ENCODE measurements at places on chromosomes 2 and 18. TPM values are rescaled to one million over a fixed set of nuclear protein-coding genes. Genes with fewer than 3 reads are reported as not detected.

DNA sequence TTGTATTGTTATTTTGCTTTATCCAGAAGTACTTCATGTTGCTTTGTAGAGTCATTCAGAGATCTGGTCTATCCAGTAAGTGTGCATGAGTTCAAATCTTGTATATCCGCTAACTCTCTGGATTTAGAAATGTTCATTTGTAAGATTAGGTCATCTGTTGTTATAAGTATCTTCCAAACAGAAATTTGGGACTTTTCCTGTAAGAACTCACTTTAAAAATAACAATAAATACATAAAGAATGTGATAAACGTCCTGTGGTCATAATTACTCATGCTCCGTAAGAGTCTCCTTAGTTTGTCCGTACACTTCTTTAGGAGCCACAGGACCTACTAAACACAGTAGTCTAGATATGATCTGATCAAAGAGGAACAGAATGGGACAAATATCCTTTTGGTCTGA is 699.9 kb upstream of the SLC8A1 start:
- no peaks in the 10 kb centered on the region for H3K36me3 ChIP-seq
- no peak overlapping the region for H3K4me3 ChIP-seq
- no peak overlapping the region for H3K27ac ChIP-seq
- no peaks in the 10 kb centered on the region for H3K27me3 ChIP-seq

SMCHD1 gene
- 26.6 TPM for total RNA-seq

DOCK10 gene
- total RNA-seq: 1.6 TPM

GRCh38 chr18:11989966-11990380 is 8.7 kb downstream of the IMPA2 start:
- H3K27ac ChIP-seq: peak overlapping the region; percentile 86
- H3K36me3 ChIP-seq: peaks cover 4% of the 10 kb centered on the region
- DNase-seq: no peak
- H3K27me3 ChIP-seq: no peaks in the 10 kb centered on the region
- peaks cover 74% of the 10 kb centered on the region for H3K4me1 ChIP-seq

DNA sequence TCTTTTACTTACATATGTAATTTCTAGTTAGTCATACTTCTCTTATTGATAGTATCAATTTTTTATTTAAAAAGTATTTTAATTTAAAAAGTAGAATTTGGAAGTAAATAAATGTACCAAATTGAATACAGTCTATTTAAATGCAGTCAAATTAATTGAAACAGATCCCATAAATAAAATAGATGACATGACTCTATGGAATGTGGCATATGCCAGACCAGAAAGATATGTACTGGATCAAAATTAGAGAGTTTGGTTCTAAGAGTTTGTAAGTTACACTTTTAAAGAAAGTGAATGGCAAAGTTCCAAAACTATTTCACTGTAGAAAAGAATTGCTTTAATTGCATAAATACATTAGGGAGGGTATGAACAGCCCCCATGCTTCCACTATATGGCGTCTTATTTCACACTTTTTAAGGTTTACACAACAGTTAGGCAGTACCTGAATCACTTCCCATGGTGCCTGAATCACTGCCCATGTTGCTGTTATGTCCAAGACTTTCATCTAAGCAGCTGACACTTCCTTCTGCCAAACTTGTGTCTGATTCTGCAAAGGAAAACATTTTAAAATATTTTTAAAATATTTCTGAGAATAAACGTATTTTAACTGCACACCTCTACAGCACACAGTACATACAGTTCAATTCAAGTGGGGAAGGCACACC is 25.2 kb downstream of the IFIH1 start:
- peaks cover 3% of the 10 kb centered on the region for H3K36me3 ChIP-seq
- H3K4me1 ChIP-seq: no peaks in the 10 kb centered on the region
- H3K4me3 ChIP-seq: no peak overlapping the region

- H3K4me3 ChIP-seq: no peak overlapping the region
- H3K4me1 ChIP-seq: no peaks in the 10 kb centered on the region
- no peaks in the 10 kb centered on the region for H3K27me3 ChIP-seq
- no peak for DNase-seq
Measured at GRCh38 chr18:32922951-32923430, 150.2 kb upstream of the KLHL14 start.

ITPRIPL1 gene
- 0.47 TPM for total RNA-seq

GRCh38 chr2:100391735-100392515 is 25.5 kb downstream of the CHST10 start:
- no peak overlapping the region for H3K27ac ChIP-seq
- no peaks in the 10 kb centered on the region for H3K27me3 ChIP-seq
- H3K4me3 ChIP-seq: no peak overlapping the region
- peaks cover 44% of the 10 kb centered on the region for H3K36me3 ChIP-seq
- H3K4me1 ChIP-seq: no peaks in the 10 kb centered on the region

DNA sequence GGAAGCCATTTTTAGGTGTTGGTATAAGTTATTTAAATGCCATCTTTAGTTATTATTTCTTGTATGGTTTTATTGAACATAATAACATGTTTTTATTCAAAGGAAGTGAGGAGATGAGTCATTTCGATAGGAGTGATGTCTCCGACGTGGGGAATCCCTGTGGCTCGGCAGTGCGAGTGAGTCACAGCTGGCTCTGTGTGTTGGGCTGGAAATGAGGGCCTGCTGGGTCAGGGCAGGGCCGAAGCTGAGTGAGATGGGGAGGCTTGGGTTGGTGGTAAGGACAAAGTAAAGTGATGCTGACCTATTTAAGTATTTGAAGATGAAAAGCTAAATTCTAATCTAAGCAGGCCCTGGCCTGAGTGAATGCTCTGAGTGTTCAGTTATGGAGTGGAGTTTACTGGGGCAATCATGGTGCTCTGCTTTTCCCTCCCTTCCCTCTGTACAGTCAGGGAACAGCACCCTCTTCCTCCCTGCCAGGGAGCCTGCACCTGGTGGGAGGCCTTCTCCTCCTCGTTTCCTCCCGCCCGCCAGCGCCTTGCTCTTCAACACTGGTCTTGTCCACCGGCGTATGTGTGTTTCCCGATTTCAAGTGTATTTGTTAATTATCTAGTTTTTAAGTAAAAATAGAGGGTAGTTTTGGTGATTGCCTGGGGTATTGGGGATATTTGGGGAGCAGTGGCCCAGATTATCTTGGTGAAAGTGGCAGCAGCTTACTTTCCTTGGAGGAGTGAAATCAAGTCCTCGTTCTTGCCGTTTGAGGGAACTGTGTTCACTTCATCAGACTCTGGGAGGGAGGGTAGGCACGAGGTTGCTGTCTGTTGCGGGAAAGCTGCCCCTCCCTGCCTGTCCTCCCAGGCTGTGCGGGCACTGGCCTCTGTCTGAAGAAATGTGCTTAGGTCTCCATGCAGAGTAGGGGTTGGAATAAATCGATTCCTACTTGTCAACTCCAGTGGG is 157.0 kb downstream of the LDLRAD4 start:
- no peaks in the 10 kb centered on the region for H3K27me3 ChIP-seq
- DNase-seq: peak; percentile 64

- no peak for DNase-seq
- H3K27me3 ChIP-seq: no peaks in the 10 kb centered on the region
- H3K4me3 ChIP-seq: peak overlapping the region; percentile 7
Measured at GRCh38 chr2:181309586-181309985, 147.6 kb upstream of the ITGA4 start.

Data from left ventricle myocardium inferior (tissue), 1 donor.